Activated CD4-positive, alpha-beta T cell treated with anti-CD3 and anti-CD28 coated beads, Interleukin-2, Interleukin-4, amounts not matched to agents 100 ng/mL and 50 ng/mL, durations not matched to agents 16 hours and 8 hours (primary cell): ENCODE measurements at places on chromosomes 3 and 15.
A peak's percentile ranks its signal among the peaks of the same experiment; 100 is the strongest.

DNA sequence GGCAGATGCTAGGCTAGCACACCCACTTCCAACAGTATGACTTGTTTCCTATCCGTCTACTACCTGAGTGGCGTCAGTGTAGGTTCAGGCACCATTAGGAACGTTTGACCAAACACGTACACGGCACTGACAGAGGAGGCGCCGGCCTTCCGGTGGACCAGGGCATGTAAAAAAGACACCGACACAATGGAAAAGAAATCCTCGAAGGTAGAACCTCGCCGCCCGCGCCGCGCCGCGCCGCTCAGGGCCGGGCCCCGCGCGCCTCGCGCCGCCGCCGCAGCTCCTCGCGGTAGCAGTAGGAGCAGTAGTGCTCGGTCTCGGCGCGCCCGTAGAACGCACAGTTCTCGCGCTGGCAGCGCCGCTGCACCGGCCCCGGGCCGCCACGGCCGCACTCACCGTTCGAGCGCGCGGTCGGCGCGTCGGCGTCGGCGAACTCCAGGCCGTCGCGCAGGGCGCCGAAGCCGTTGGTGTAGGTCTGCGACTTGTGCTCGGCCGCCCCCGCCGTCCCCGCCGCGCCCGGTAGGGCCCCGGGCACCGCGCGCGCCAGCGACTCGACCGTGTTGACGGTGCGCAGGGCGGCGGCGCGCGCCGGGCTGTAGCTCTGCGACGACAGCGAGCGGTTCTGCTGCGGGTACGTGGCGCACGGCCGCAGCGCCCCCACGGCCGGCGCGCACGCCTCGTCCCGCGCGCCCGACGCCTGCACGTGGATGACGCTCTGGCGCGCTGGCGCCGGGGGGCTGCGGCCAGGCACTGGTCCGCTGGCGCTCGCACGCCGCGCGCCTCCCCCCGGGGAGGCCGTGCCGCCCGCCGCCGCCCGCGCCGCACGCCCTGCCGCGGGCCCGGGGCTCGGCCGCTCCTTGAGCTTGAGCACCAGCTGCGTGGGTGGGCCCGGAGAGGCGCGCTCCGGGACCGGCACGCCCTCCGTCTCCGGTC is 156.7 kb downstream of the KLF13 start:
- peak; percentile 33 for DNase-seq

DNA sequence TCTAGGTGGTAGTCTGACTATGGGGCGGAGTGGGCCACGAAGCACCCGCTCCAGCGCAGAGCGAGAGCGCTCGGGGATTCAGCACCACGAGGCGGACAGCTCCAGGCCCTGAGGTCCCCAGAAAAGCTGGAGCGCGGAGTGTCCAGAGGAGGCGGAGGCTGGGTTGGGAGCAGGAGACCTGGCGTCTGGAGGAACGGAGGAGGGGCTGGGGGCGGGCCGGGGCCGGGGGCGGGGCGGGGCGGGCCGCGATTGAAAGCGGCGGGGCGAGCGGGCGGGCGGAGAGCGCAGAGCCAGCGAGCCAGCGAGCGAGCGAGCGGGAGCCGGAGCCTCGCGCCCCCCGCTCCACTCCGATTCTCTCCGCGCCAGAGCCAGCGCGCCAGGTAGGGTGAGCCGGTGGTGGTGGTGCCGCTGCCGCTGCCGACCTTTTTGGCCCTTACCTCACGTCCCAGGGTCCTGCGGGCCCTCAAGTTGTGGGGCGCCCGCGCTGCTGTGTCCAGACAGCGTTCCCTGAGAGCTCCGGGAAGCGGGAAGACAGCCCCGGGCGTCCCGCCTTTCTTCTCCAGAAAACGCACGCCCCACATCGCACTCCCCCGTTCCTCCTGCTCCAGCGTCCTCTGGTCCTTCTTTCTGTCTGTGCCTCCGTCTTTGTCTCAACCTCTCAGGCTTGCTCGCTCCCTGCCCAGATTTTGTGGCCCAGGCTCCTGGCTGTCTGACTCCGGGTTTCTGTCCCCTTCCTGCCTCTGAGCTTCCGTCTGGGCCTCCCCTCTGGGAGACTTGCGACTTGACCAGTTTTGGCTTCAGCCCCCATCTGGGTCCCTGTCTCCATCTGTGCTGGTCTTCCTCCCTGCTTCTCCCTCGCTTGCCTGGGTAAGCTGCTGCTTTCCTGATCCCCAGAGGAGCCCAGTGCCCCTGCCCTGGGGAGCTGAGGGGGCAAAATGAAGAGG is at the start of gene GRM2:
Gene GRM2, plus strand, starts transcription at position 281 of the 944 bp plus-strand sequence. CDS start 1,916 bp downstream, outside the sequence.
- no peak for DNase-seq

DNA sequence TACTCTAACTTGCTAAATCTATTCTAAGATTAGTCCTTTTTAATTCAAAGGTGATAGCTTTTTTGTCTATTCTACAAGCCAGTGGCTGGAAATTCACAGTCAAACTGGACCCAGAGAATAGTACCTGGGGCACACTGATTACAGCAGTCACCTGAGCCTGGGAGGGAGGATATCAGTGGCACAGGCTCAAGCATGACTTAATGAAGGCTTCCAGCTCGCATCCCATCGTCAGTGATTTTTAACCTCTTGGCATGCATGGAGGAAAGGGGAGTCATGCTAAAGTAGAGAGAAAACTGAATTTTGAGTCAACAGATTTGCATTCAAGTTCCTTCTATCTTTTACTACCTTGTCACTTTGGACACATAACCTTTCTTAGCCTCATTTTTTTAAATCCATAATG is 24.8 kb downstream of the GOLIM4 start:
- DNase-seq, result no peak

DNA sequence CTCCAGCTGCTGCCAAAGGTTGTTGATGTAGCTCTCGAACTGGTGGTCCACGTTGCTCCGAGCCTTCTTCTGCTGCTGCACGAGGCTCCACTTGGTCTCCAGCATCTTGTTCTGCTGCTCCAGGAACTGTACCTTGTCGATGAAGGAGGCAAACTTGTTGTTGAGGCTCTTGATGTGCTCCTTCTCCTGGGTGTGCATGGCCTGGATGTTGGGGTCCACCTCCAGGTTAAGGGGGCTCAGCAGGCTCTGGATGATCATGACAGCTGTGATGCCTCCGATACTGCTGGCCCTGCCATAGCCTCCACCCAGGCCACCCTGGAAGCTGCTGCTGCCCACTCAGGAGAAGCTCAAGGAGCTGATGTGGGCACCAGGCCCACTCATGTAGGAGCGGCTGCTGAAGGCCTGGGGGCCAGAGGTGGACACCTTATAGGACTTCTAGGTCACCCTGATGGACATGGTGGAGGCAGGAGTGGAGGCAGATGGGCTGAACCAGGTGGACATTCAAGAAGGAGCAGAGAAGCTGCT is 14.9 kb upstream of the PSTPIP1 start:
- DNase-seq, result no peak

- no peak for DNase-seq
Measured at GRCh38 chr3:156711113-156711512, 36.7 kb downstream of the TIPARP start.

DNA sequence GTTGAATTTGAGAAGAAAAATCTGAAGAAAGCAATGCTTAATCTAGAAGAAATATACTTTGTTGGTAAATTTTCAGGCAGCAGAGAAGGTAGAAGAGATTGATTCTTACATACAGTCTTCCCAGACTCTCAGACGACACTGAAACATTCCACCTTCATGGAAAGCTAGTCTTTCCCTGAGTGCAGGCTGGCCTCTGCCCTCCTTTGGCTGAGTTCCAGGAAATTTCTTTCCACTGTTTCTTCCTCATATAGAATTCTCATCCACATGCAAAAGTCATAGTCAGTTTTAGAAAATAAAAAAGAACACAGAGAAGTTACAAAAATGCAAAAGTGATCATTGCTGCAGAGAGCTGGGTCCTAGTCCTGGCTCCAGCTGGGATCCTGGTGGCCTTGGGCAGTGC is 142.5 kb upstream of the PRR23C start:
- no peak for DNase-seq

DNA sequence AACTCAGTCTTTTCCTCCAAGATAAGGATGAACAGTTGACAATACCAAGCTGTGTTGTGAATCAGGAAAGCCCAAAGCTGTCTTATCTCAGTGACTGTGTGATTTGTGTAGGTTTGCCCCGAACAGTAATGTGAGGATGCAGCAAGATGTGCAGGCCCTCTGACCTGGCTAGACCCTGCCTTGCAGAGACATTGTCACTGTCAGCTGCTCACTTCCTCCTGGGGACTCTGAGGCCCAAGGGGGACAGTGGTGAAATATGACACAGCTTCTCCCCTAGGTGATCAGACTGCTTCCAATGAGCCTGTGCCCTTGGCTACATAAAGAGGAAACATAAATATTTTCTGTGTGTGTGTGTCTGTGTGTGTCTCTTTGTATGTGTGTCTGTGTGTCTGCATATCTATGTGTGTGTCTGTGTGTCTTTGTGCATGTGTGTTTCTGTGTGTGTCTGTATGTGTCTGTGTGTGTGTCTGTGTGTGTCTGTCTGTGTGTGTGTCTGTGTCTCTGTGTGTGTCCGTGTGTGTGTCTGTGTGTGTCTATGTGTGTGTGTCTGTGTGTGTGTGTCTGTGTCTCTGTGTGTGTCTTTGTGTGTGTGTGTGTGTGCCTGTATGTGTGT is 21.7 kb downstream of the LRRK1 start:
- DNase-seq, result no peak
